Activated CD8-positive, alpha-beta memory T cell treated with anti-CD3 and anti-CD28 coated beads, Interleukin-2, amount 10 ng/mL, durations not matched to agents 7 days and 5 days (primary cell): ENCODE measurements at places on chromosomes 3 and 15.

- no peak for DNase-seq
Observed at GRCh38 chr3:16522834-16523233, 9.3 kb upstream of the RFTN1 start.

DNA sequence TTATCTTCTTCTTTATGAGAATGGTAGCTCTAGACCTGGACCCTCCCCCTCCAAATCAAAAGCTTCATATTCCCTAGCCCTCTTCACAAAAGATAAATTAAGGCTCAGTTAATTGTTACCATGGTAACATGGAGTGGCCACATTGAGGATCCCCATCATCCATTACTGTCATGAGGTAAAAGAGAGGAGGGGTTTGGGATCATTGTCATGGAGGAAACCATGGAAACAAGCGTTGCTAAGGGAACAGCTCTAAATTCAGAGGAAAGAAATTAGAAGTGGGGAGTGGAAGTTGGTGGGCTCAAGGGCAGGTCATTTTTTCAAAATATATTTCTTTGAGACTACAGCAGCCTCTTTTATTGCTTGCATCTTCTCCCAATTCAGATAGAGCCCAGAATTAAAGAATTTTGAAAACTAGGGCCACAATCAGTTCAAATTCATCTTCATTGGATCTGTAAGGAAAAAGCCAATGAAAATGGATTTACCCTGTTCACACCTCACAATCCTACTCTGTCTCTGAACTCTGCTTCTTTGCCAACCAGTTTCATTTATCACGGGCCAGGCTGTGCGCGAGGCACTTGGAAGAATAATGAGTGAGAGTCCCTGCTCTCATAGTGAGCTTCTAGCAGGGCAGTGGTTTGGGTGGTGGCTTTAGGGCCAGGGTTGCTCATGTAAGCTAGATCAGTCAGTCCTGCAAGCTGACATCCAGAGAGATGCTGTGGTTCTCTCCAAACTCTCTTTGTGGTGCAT, 11.6 kb upstream of the AEN start:
- no peak for DNase-seq

GRCh38 chr3:99927671-99928457, 110.2 kb downstream of the CMSS1 start:
- no peak for DNase-seq

DNA sequence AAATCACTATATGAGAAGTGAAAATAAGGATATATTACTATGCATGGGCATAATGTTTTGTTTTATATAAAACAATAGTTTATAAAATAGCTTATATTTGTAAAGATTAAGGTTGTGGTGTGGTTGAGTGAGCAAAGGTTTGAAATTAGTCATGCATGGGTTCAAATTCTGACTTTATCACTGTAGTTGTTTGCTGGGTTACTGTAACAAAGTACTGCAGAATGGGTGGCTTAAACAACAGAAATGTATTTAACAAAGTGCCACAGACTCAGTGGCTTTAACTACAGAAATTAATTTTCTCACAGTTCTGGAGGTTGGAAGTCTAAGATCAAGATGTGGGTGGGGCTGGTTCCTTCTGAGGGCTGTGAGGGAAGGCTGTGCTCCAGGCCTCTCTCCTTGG, 184.8 kb upstream of the THRB start:
- no peak for DNase-seq

DNA sequence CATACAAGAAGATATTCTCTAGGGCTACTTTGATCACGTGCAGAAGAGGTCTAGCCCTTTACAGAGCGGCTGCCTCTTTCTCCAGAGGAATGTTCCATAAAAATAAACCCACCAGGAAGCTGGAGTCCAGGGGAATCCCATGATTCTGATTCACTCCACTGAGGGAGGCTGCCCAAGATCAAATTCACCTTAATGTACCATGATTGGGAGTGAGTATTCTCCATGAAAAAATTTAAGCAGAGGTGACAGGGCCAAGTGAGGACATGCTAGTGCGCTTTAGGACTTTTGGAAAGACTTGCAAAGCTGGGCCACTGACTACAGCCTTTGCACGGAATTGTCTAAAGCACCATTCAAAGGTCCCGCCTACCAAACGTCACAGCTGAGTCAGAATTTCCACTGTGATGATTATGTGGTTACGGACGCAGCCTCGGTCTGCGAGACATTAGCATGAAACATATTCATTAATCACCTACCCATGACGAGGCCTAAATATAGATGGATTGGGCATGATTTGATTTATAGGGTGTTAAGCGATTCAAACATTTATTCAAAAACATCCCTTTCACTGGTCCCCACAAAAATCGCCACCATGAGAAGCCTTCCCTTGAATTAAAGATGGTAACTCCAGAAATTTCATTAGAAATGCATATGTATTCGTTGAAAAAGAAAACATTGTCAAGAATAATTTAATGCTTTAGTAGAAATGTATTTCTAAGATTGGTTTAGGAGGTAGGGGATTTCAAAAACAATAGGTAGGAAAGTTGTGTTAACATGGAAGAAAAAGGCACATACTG, 152.6 kb downstream of the GREM1 start:
- DNase-seq, result no peak

GRCh38 chr15:67120839-67121643, 55.6 kb downstream of the SMAD3 start:
- peak; percentile 90 for DNase-seq

DNA sequence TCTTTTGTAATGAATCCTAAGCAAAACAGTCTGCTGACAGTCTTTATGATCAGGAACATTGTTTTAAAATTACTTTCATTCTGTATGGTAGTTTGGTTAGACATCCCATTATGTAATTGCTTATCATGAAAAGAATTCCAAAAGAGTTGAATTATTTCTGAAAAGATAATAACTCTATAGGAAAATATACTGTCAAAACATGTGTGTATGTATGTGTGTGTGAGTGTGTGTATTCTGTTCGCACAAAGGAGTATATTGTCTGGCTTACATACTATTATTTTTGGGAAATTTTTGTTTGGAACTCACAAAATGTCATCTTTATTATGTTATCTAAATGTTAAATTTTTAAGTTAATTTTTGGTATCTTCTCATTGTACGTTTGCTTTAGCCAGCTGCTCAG, 1075.9 kb downstream of the ZPLD1 start:
- no peak for DNase-seq

DNA sequence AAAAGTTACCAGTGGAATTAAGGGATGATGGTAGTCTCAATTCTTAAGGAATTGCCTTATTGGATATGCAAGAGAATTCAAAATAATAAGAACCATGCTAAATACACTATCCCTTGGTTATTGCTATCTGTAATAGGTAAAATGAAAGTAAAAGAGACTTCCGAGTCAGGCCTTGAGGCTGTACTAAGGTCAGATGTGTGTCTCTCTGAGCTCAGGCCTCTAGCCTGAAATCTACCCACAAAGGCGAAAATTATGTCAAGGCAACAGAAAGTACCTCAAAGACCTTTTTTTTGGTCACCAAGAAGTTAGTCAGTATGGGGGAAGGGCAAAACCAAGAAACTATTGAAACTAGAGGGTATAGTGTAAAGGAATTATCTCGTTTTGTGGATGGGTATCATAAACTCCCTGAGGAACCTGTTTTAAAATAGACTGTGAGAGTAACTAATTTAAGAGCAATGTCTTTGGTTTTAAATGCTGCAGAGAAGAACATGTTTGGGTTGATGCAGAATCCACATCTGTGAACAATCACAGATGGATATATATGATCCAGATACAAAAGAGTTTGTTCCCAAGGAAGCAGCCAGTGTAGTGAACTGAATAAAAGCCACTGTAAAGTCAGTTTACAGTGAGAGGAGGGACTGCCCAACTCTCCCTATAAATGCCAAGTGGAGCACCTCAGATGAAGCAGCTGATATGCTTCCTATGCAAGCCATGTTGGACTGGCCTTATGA, 382.3 kb upstream of the SEMA6D start:
- no peak for DNase-seq

GRCh38 chr3:162555761-162556160, 1059.2 kb downstream of the OTOL1 start:
- DNase-seq, result no peak

GRCh38 chr3:32502118-32502945, at the start of gene CMTM6:
Gene CMTM6 (minus strand): TSS chr3:32502852. CDS start chr3:32502745, 107 bp downstream.
- peak; percentile 84 for DNase-seq

- no peak for DNase-seq
Observed at GRCh38 chr3:17302774-17303173, 418.0 kb downstream of the PLCL2 start.

- DNase-seq, result no peak
Observed at GRCh38 chr3:99943931-99944761, 126.5 kb downstream of the CMSS1 start.

DNA sequence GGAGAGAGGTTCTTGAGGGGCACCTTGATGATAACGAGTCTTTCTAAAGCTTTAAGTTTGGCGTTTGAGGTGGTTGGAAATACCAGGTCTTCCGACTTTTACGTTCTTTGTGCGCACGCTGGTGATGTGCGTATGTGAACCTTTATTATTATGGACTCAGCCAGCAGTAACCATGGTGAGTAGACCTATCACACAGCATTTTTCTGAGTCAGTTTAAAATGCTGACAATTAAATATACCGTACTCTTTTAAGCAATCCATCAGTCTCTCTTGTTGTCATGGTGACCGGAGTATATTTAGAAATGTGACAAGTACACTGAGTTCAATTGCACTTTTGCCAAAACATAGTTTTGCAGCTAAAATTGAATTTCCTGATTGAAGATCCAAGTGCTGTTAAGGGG, 172.2 kb downstream of the LPP start:
- no peak for DNase-seq

- DNase-seq, result no peak
Observed at GRCh38 chr3:126680667-126681055, 23.4 kb upstream of the CHCHD6 start.

DNA sequence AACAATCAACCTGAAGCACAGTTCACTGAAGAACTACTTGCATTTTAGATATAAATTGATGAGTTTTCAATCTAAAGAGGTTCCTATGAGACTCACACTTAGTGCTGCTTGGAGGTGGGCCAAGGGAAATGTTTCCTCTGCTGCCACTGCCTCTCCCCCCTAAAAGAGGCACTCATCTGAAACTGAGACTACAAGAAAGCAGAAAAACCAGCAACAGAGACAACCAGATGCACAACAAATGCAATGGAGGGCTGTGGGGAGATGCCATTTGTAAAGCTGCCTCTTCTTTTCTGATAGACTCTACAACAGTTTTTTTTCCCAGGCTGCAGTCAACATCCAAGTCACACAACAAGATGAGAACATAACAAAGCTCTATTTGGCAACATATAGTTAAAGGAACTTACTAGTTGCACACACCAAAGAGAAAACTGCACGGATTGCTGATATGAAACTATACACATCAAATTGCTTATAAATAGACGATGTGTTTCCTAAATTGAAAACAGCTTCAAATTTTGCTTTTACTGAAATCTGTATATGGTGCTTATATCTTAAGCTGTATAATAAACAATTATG, 11.0 kb downstream of the TSPAN3 start:
- no peak for DNase-seq

GRCh38 chr3:33314993-33315392, 37.8 kb downstream of the FBXL2 start:
- DNase-seq, result no peak

DNA sequence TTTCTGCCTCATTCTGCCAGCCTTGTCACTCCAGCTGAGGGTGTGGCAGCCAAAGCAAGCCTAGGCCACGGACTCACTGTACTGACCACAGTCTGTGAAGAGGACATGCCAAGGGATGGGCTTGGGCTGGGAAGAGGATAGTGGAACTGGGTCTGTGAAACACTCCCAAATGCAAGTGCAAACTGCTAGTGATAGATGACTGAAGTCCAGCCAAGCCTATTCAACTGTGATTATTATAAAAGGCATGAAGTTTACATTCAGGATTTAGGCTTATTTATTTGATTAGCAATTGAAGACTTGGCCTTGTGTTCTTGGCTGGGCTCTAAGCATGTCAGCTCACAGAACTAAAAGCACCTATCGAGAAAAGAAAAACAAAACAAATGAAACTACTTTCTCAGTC, 84.9 kb upstream of the UBE2E1 start:
- DNase-seq, result no peak

GRCh38 chr15:50993598-50993997, 85.1 kb downstream of the AP4E1 start:
- DNase-seq, result no peak

GRCh38 chr3:5729852-5730251, 542.3 kb downstream of the EDEM1 start:
- DNase-seq, result no peak
